ENCODE measurements at places on chromosomes 12 and 14.

DNA sequence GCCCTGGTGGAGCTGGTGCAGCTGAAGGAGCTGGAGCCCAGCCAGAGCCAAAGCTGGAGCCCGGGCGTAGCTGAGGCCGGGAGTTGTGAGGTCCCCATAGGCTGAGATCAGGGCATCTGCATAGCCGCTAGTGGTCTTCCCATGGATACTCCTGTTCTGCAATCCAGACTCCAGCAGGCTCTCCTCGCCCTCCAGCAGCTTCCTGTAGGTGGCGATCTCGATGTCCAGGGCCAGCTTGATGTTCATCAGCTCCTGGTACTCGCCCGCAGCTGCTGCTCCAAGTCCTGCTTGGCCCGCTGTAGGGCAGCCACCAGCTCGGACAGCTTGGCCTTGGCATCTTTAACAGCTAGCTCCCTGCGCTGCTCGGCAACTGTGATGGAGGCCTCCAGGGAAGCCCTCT, 966.1 kb downstream of the FSCB start:
- DNase-seq, result no peak

- no peak for DNase-seq
Observed at GRCh38 chr12:91743704-91744321, 401.8 kb downstream of the BTG1 start.

DNA sequence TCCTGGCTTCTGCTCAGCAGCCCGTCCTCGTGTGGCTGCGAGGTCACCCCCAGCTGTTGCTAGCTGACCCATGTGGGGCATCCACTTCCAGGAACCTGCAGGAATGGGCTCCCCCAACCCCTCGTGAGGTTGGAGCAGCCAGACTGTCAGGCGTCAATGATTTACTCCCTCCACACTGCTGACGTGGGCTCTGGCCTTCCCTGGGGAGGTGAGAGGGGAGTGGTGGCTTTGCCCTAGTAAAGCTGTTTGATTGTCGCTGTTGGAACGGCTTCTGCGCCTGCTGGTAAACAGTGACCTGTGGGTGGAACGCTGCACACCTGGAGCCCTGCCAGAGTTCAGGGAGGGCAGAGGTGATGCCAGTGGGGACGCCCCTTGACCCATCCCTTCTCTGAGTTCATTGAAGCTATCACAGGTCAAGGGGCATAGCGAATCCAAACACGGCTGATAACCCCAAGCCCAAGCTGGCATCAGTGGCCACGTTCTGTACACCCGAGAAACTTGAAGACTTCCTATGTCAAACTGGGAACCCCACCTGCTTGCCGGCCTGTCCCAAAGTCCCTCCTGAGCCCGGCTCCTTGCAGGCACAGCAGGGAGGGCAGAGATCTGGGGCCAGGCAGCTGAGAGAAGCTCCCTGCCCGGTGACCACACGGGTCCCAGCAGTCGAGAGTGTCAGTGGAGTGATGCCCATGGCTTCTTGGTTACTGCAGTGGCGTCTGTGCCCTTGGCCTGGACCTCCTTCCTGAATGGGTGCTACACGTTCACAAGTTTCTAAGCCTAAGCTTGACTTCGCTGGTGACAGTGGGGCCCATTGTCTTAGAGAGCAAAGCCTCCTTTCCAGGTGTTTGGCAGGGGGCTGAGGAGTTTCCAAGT, 2.7 kb downstream of the ASPG start:
- DNase-seq, result no peak

- no peak for DNase-seq
Observed at GRCh38 chr12:124545508-124546418, 21.6 kb downstream of the NCOR2 start.

GRCh38 chr14:105123064-105123665, 45.4 kb downstream of the JAG2 start:
- DNase-seq, result no peak

GRCh38 chr14:88986146-88986841, 161.8 kb downstream of the TTC8 start:
- DNase-seq, result no peak

GRCh38 chr14:74893614-74894091, 11.9 kb downstream of the DLST start:
- no peak for DNase-seq

- DNase-seq, result no peak
Observed at GRCh38 chr12:100896192-100896591, 101.6 kb downstream of the ANO4 start.

GRCh38 chr12:117854339-117855012, 114.3 kb downstream of the KSR2 start:
- peak; percentile 40 for DNase-seq

- no peak for DNase-seq
Observed at GRCh38 chr14:69342928-69343525, 55.1 kb downstream of the ERH start.

DNA sequence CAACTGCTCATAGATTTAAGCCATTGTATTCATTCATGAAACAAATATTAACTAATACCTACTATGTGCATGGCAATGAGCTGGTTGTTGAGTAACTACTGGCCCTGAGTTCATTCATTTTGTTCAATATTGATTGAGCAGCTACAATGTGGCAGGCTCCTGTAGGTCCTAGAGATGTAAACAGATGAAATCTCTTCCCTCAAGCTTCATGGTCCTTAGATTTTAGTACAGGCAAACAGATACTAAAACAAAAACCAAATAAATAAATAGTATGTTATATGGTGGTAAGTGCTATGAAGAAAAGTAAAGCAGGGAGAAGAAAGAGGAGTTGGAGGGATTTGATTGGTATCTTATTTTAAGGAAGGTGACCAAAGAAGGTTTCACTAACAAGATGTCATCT, 77.8 kb downstream of the RERG start:
- DNase-seq, result no peak

DNA sequence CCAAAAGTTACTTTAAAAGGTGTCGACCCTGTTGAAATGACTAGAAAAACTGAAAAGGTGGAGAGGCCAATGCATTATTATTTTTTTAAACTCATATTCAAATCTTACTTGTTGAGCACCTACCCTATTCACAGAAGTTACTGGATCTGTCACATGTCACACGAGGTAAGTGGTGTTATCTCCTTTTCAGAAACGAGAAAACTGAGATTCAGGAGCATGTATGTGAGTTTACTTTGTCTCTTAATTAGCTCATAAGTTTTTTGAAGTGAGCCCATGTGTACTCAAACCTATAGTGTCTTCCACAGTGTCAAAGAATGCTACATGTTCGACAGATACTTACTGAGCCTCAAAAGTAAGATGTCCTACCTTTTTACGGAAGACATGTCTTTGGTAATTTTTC, 81.8 kb upstream of the EGLN3 start:
- DNase-seq, result no peak

DNA sequence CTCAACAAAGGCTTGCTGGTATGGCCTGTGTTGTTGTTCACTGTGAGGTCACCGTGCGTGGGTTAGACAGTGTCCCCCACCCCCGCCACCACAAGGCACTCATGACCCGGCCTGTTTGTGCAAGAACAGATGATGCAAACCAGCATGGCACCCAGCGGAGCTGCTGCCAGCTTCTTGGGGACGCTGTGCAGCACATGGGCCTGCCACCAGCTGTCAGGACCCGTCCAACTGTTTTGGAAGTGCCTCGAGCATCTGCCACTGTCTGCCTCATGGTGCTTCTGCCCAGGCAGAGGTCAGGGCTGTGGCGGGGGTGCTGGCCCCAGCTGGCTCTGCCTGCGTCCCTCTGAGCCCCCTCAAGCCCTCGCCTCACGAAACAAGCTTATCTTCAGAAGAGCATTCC, 1.5 kb downstream of the ASB2 start:
- DNase-seq, result no peak

All from upper lobe of left lung (tissue), 6 donors.